ENCODE measurements at places on chromosomes 11 and 22.

- DNase-seq = no peak
Observed at GRCh38 chr11:64048042-64048854, 12.5 kb downstream of the FLRT1 start.

DNA sequence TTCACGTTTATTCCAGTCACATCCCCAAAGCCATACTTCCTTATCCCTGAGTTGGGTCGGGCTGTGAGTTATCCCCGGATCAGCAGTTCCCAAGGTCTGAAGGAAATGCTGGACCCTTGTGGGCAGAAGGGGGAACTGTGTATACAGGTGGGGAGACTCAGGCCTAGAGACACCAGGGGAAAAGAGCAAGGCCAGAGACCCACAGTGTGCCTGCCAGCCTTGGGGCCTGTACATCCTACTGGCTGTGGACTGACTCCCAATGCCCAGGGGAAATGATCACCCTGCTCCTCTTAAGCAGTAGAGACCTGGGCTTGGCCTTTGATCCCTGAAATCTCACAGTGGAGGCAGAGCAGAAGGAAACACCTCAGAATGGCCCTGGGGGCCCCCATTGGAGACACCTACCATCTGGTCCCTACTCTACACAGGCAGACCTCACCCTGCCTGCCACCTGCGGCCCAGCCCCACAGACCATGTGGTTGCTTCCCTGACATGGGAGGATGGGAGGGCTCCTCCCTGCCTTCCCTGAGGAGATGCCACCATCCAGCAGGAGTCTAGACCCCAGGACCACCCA, 1.3 kb downstream of the SELENOM start:
- DNase-seq = no peak

DNA sequence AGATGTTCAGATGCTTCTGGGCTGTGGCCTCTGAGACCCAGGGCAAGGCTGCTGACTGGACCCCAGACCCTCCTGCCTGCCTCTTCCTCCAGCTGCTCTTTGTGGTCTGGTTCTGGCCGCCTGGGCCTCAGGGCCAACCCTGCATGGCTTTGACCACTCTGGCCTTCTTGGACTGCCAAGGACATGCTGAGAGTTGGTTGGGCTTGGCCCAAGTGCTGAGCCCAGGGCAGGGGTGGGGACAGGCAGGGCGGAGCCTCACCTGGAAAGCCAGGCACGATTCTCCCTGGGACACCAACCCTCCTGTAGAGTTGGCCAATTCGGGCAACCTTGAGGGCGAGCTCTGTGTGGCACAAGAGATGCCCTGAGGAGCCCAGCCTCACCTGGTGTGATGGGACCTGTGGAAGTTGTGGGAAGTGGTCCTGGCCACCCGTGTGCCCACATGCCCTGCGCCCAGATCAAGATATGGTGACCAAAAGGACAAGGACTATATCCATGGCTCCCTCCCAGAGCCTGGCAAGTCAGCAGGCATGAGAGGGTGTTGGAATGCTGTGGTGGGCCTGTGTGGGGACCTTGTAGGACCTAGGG, 11.6 kb downstream of the TANGO2 start:
- no peak for DNase-seq

DNA sequence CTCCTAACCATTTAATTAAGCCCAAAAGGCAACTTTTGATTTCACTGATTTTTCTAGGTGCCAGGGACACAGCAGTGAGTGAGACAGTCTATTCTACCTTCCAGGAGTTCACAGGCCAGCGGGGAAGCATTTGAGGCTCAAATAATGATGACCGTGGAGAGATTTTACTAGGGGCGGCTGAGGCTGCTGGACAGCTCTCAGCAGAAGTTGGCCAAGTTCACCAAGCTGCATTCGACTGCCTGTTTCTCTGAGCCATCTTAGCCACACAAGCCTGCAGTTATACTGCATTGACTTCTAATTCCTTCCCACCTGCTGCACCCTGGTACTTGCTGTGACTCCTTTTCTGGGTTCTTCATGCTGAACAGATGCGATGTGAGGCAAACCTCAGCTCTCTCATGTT, 168.9 kb upstream of the TBCEL start:
- DNase-seq = no peak

DNA sequence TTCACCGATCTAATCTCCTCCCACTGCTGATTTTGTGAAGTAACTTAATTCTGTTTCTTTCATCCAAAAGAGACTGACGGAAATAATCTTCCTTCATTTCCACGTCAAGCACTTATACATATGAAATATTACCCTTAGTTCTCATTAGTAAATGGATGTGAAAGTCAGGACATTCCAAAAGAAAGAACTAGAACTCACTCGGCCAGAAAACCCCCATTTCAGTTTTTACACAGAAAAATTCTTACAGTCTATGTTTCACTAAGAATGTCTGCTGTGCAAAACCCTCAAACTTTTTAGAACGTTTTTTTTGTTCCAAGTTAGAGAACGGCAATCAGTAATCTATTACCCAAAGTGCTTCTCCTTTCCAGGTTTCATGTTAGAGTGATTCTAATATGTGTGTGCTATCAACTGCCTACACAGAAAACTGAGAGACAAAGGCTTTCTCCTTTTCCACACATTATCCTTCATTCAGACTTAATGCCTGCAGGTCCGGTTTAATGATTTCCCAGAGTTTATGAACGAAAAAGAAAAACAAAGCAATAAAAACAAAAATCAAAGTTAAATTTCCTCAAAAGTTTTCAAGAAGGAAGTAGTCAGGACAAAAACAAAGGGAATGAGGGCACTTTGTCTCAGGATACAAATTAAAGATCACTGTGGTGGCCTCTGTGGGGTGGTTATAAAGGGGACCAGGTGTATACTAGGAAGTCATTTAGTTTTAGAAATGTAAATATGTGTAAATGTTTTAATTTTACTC, 11.3 kb upstream of the SESN3 start:
- DNase-seq = no peak

- DNase-seq = no peak
Observed at GRCh38 chr11:57653163-57653562, 3.5 kb upstream of the YPEL4 start.

DNA sequence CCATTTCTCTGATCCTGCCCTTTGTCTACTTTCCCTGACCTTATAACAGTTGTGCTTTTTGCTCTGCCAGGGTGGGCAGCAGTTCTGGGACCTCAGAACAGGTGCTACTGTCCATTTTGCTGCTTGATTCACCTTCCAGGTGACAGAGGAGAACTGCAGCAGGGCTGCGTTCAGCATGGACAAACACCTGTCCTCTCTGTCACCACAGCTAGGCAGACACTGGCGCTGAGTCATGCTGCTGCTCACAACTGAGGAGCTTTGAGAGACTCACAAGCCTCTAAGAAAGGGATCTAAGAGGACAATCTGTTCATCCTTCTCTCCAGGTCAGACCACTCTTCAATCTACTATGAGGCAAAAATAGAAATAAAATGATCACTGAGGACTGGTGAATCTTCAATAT, 1144.5 kb upstream of the CCDC90B start:
- no peak for DNase-seq

DNA sequence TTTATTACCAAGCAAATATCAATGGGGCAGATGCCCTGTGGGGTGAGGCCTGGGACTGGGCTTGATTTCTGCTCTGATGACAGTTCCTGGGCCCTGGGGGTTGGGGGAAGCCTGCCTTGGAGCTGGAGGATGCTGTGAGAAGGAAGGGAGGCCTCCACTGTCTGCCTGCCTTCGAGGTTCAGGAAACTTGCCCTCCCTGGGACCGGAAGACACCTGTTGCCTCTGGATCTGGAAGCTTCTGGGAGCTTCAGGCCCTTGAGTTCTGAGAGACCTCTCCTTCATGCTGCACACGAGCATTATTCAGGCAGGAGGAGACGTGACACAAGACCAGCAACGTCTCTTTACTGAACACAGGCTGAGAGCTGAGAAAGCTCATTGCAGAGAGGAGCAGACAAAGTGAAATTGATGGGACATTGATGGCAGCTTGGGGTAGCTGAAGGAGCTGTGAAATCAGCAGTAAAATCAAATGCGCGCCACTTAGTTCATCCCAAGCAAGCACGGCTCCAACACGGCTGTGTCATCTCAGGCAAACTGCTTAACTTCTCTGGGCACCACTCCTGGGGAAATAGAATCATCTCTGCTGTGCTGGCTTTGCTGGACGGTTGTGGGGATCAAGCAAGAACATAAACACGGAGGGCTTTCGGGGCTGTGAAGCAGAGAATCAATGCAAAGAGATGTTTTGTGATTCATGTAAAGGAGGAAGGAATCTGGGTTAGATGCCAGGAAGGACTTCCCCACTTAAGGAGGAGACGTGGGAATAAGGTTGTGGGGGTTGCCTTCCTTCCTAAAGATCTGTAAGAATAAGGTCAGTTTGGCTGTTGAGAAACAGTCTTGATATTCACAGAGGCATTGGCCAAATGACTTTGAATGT, 64.5 kb downstream of the TP53I11 start:
- no peak for DNase-seq

DNA sequence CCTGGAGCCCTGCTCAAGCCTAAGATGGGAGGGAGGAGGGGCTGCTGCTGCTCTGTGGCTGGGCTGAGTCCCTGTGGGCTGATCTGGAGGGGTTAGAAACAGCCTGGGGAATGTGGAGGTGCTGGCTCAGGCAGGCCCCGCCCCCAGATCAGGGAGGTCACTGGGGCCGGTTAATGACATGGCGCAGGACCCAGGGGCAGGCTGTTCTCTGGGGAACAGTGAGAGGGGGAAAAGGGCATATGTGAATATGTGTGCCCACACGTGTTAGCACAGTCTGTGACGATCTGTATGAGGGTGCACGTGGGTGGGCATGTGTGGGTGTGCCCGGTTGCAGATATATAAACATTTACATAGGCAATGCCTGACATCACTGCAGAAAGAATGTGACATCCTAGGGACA, 143.5 kb downstream of the MIAT start:
- DNase-seq = no peak

DNA sequence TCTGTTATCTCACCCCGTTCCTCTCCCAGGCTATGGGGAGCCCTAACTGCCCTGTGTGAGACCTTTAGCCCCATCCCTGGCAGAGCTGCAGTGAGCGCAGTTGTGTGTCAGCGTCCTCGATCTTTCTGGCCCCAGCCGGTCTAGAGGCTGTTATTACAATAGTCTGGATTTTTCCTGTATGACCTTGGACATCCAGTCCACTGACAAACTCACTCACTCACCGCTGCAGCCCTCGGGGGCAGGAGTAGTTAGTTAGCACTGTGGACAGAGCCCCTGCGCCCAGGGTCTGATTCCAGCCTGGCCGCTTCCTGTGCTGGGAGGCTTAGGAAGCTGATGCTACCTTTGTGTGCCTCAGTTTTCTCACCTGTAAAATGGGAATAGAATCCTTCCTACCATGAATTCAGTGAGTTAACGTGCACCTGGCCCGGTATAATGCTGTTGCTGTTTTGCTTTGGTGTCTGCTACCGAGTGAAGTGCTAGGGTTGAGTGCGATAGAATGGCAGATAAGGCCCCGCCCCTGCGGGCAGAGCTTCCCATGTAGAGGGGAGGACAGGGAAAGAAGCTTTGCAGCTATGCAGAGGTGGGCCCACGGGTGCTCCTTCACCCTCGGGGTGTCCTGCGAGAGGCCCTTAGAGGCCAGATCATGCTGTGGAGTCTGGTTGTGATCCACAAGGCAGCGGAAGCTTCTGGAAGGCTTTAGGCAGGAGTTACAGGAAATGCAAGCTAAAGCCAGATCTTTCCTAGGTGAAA, 3.0 kb downstream of the LRP5 start:
- DNase-seq = no peak

DNA sequence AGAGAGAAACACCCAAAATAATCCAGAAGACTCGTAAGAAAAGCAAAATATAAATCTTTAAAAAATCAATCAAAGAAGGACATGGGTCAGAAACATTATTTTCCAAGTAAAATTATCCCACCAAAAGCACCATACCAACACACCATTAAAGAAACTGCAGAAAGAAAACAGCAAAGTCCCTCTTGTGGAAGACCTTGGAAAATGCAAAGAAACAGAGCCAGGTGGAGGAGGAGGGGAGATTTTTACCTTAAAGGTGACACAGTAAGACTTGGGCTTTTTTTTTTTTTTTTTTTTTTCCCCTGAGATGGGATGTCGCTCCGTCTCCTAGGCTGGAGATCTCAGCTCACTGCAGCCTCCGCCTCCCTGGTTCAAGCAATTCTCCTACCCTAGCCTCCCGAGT, 123.8 kb downstream of the LARGE1 start:
- no peak for DNase-seq

DNA sequence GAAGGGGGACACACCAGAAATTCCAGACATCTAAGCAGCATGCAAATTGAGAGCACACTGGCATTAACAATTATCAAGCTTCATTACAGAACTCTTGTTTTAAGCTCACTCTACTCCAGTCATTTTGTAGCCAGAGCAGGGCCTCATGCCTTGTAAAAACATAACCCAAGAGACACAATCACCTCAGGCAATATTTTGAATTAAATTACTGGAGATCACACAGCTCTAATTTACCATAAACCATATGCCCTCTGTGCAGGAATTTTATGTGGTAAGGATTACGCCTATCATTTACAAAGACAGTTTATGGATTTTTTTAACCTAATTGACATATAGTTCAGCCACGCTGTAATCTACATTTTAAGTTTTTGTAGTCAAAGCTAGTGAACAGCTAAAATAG, 414.1 kb upstream of the DDI1 start:
- no peak for DNase-seq

DNA sequence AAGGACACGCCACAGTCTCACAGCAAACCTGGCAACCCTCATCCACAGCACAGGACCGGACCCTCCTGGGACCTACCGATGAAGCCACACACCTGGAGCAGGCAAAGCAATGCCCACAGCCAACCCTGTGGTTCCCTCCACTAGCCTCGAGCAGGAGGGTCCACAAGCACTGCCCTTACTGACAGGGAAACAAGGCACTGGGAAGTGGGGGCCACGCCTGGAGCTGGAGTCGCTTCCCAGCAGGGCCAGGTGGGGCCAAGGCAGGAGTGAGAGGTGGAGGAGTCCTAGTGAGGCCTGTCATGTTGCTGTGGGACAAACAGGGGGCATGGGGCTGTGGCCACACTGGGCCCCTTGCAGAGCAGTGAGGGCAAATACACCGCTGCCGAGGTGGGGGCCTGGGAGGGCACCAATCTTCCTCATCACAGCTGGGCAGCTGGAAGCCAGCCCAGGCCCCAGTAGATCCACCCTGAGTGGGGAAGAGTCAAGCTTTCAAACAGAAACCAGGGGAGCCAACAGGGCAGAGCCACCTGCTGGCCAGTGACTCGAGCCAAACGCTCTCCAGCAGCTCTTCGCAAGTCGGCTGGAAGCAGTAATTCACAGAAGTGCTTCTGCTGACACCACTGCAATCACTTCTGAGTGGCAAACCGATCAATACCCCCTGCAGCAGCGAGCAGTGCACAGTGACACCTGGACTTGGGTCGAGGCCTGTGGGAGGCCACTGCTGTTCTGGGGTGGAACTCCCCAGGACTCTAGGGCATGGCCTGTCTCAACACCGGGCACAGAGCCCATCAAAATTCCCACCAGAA, 13.7 kb downstream of the SULT4A1 start:
- DNase-seq = peak; percentile 39

DNA sequence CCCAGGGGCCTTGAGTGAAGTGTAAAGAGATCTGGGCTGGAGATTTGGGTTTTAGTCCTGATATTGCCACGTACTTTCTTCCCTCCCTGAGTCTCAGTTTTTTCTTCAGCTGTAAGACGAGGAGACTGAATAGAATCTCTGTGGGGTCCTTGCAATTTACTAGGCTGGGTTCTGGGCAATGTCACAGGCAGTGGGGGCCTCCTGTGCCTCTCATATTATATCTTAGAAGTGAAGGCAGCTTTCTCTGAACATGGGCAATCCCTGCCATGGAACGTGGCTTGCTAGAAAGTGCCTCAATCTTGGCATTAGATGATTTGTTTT, 62.0 kb upstream of the PTPRJ start:
- DNase-seq = no peak
